ENCODE measurements at places on chromosomes 5 and 9.
A peak's percentile ranks its signal among the peaks of the same experiment; 100 is the strongest.

GRCh38 chr9:35482071-35482470, 7.8 kb upstream of the RUSC2 start:
- no peak for DNase-seq

DNA sequence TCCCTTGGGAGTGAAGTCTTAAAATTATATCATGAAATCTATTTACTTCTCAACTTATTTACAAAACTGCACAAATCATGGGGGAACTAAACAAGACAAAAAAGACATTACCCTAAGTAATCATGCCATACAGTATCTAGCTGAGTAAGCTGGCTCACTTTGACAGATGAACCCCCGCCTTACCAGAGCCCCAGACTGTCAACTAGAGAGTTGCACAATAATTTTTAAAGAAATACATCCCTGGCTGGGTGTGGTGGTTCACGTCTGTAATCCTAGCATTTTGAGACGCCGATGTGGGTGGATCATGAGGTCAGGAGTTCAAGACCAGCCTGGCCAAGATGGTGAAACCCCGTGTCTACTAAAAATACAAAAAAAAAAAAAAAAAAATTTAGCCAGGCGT, 62.3 kb downstream of the LPAR1 start:
- DNase-seq = no peak

GRCh38 chr5:142783601-142784341, 13.6 kb downstream of the ARHGAP26 start:
- peak; percentile 29 for DNase-seq

GRCh38 chr5:172710676-172711075, 60.3 kb downstream of the DUSP1 start:
- no peak for DNase-seq

DNA sequence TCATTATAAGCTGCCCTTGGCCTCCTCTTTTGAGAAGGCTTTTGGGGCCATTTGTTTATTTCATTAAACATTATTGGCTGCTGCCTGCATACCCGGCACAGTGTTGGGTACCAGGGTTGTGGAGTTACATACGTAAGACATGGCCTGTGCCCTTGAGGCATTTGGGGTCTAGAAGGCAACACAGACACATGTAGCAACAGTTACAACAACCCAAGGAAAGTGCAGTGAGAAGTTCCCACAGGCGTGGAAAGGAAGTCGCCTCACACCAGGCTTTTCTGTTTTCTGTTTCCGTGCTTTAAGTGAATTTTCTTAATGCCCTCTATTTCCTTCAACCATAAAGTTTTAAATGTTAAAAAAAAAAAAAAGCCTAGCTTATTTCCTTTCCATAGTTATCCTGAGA, 47.4 kb downstream of the GALNT10 start:
- no peak for DNase-seq

DNA sequence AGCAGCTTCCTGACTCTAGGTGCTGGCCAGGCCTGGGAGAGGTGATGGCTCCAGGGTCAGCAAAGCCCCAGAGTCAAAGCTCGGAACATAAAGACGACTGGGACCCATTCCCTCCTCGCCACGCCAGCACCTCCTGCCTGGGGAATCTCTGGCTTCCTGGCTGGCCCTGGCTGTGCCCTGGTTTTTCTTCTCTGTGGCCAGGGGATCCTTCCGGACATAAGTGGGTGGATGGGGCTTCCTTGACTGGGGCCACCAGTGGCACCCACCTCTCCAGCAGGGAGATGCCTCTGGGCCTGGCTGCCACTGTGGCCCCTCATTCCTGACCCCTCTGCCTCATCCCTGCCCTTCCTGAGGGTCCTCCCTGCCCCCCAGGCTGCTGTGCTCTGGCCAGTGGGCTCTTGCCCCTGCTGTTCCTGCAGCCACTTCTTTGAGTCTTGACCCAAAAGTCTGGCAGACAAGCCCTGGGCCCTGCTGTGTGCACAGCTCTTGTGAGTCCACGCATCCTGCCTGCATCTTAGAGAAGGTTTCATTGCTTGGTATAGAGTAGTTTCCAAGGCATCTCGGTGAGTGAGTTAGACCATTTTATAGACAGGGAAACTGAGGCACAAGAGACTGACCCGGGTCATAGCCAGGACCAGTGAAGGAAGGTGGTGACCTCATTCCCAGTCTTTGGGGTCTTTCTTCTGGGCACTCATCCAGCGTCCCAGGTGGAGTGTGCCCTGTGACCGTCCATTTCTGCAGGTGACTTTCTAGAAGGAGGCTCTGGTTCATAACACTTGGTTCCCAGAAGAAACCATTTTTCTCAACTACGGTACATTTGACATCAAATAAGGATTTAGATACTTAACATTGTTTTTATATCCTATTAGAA, 17.3 kb upstream of the LPCAT1 start:
- DNase-seq = no peak

- no peak for DNase-seq
These were observed 460.1 kb upstream of the TLE4 start for GRCh38 chr9:79111653-79112052.

- no peak for DNase-seq
These were observed 15.4 kb upstream of the ARL15 start for GRCh38 chr5:54325610-54326311.

DNA sequence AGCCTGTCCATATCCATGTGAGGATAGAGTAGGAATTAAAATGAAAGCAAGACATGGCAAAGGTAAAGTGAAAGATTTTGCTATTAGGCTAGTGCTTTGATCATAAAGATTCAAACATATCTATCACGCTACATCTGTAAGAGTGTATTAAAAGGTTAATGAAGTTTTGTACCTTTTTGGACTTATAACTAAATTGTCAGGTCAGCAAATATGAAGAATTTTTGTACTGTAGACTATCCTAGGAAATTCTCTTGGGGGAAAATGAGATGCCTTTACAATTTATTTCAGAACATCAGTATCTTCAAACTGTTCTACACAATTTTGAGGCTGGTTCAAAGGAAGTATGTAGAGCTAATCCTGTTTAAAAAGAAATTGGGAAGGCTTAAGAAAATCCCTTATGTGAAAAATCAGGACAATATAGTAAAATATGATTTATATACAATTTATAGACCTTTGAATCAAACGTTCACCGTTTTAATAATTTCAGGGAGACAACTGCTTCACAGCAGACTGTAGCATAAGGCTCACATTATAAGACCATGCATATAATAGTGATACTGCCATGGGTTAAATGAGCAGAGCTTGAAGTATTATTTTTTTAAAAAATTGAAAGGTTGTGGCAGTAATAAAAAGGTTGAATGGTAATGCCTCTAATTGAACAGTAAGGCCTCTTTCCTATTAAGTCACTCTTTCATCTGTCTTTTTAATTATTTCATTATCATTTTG, 639.5 kb upstream of the ARRDC3 start:
- no peak for DNase-seq

- DNase-seq = no peak
These were observed 123.9 kb upstream of the ABCA1 start for GRCh38 chr9:105051897-105052296.

DNA sequence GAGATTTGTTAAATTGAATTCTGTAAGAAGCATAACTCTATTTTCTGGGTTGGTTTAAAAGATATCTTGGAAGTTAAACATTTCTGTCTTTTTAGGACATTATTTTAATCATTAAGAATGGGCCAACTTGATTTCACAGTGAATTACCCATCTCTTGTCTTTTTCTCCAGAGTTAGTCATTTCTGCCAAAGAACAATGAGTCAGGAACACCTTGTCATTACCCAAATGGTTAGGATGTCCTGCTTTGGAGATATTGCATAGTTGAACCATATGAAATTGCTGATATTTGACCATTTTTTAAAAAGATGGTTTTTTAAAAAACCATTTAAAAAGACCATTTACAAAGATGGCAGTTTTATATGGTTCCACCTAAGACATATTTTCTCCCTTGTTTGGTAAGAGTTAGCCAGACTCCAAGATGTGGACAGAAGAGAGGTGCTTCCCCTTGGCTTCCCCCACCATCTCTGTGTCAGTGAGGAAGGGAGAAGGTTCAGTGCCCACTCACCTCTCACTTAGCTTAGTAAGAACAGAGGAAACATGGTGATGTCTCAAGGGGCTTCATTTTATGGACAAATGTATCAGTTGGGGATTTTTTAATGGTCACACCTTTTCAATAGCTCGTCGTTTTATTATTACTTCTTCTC, 103.0 kb downstream of the PCSK1 start:
- DNase-seq = no peak

DNA sequence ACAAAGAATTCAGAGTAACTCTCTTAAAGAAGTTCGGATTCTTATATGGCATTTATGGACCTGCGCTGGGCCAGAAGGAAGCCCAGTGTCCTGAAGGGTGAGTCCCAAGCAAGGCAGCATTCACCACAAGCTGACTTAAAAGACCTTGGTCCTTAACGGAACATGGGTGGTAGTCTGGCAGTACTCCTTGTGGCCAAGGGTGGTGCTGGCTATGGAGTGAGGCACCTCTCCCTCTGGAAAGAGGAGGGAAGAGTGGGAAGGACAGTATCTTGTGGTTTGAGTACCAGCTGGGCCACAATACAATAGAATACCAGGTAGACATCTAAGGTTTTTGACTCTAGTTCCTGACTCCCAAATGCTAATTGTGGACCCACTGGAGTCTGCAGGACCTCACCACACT, 425.7 kb upstream of the CYLC2 start:
- DNase-seq = no peak

DNA sequence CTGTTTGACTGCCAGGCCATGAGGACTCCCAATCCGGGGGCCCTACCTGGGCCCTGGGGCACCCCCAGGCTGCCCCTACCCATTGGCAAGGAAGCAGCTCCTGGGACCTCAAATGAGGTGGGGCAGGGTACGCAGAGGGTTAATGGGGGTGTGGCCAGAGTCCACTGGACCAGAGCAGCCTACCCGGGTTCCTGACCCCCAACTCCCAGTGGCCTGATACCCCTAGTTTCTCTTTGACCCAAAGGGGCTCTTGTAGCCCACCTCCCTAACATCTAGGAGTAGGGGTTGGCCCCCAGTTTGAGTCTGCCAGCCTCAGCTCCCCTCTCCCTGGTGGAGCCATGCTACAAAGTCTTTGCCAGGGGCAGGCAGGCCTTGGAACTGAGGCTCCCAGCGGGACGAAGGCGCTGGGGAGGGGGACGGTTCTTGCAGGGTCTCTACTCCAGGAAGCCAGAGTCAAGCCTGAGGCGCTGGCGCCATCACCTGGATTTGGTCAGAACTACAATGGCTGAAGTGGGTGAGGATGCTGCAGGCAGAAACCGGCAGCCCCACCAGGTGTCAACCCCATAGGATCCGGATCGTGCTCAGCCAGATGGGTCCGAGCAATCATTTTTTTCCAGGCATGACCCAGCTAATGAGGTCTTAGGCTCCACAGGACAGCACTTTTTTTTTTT, 8.4 kb upstream of the CERCAM start:
- no peak for DNase-seq

DNA sequence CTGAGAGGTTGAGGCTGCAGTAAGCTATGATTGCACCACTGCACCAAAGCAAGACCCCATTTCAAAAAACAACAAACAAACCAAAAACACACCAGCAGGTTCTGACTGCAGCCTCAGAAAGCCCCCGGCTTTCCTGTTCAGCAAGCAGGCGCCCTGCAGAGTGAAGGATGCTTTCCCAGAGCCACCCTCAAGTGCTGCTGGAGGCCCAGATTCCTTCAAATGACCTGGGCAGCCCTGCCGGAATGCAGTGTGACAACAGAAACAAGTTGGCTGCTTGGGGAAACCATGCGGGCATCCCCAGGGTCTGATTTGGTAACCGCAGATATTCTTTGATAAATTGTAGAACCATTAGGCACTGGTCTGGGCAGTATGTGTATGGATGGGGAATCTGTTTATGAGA, 35.7 kb upstream of the GNE start:
- no peak for DNase-seq

GRCh38 chr9:107750741-107751566, 261.4 kb upstream of the KLF4 start:
- peak; percentile 97 for DNase-seq

GRCh38 chr9:19511694-19512093, 102.9 kb downstream of the ACER2 start:
- DNase-seq = no peak

- DNase-seq = no peak
These were observed 77.8 kb downstream of the BAAT start for GRCh38 chr9:101307051-101307450.

DNA sequence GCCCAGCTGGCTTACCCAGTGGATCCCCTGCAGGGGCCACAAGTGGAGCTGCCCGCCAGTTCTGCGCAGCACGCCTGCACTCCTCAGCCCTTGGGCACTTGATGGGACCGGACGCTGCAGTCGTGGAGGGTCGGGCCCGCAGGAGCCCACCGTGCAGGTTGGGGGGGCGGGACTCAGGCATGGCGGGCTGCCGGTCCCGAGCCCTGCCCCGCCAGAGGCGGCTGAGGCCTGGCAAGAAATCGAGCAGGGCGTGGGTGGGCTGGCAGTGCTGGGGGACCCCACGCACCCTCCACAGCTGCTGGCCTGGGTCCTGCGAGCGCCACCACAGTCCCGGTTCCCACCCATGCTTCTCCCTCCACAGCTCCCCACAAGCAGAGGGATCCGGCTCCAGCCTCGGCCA, 19.2 kb upstream of the BTNL3 start:
- DNase-seq = no peak

DNA sequence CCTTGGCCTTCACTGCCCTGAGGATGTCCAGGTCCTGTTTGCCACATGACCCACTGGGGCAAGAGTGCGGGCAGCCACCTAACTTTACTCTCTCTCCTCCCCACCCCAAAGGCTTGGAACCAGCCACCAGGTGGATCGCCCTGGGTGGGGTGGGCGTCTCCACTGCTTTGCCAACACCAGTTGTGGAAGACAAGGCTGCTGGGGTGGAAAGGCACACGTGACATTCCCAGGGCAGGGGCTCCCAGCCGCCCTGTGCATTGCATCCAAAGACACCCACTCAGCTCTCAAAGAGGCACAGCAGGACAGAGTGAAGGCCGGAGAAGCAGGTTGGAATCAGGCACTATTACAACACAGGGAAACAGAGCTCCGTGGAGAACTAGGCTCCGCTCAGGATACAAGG, 162.2 kb downstream of the OLFM1 start:
- no peak for DNase-seq

GRCh38 chr9:36450110-36450732, 50.2 kb upstream of the RNF38 start:
- no peak for DNase-seq

DNA sequence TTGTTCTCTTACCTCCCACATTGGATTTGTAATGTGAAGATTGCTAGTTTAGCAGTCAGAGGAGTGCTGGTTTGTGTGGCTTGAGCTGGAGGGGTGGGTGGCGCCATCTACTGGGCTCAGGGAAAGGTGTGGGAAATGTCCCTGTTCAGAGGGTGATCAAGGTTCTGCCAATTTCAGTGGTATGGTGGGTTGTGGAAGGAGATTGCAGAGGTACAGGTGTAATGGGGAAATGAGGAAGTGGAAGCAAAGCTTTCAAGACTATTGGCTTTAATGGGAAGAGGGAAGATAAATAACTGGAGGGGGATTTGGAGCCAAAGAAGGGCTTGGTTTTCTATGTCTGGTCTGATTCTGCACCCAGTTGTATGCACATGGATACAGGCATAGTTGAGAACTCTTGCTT, 76.4 kb downstream of the OSMR start:
- DNase-seq = peak; percentile 40

GRCh38 chr9:86974421-86974820, 27.1 kb upstream of the GAS1 start:
- DNase-seq = no peak

GRCh38 chr5:179281694-179282093, 63.6 kb downstream of the ADAMTS2 start:
- no peak for DNase-seq

Data from lower leg skin (tissue), 4 donors.